ENCODE measurements at places on chromosomes 12 and 14.

- peaks cover 10% of the 10 kb centered on the region for H3K36me3 ChIP-seq
- DNase-seq, result no peak
- H3K4me3 ChIP-seq, result no peak overlapping the region
- no peaks in the 10 kb centered on the region for H3K27me3 ChIP-seq
Measured at GRCh38 chr14:35262436-35262835, 29.7 kb upstream of the PSMA6 start.

DNA sequence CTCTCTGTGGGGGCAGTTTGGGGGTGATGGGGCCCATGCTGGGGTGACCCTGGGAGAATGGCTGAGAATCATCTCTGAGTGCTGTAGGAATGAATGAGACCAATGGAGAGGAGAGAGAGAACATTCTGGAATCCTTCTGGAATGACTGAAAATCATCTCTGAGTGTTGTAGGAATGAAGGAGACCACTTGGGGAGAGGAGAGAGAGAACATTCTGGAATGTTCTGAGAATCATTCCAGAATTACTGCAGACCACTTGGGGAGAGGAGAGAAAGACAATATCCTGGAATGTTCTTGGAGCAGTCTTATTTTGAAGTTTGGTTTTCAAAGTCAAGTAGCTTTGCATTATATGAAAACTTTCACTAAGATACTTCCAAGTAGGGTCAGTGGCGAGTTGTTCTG is 64.3 kb downstream of the ZNF664 start:
- no peaks in the 10 kb centered on the region for H3K27me3 ChIP-seq
- H3K36me3 ChIP-seq, result no peaks in the 10 kb centered on the region
- H3K4me1 ChIP-seq, result peaks cover 32% of the 10 kb centered on the region
- peak overlapping the region; percentile 85 for H3K27ac ChIP-seq

DNA sequence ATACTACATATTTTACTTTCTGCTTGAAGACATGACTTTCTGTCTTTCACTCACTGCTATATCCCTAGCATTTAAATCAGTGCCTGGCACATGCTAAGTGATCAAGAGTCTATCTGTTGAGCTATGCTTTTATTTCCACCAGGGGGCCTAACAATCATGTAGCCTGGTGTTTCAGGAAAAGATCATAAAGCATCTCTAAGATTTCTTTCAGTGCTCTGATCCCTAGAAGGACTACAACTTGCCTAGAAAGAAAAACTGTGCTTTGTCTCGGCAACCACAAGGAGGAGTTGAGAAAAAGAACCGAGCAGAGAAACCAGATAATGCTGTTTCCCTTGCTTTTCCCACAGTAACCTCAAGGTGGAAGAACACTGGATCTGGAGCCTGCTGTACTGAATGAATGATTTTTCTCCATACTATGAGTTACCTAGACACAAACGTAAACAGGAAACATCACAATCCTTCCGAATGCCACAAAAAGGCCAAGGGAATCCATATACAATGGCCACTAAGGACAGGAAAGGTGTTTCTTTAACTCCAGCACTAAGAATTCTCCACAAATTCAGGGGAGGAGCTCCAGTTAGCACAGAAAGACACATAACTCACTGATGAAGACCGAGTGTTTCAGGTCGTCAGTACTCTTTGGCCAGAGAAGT is 1.2 kb downstream of the CRY1 start:
- H3K4me1 ChIP-seq, result peaks cover 4% of the 10 kb centered on the region
- H3K36me3 ChIP-seq, result no peaks in the 10 kb centered on the region
- peak overlapping the region; percentile 91 for H3K27ac ChIP-seq
- peak overlapping the region; percentile 76 for H3K4me3 ChIP-seq
- H3K27me3 ChIP-seq, result no peaks in the 10 kb centered on the region

GRCh38 chr14:29627137-29627536 is 300.5 kb downstream of the PRKD1 start:
- H3K4me1 ChIP-seq, result no peaks in the 10 kb centered on the region
- DNase-seq, result no peak
- no peak overlapping the region for H3K27ac ChIP-seq
- no peaks in the 10 kb centered on the region for H3K27me3 ChIP-seq

- DNase-seq, result no peak
- H3K27me3 ChIP-seq, result no peaks in the 10 kb centered on the region
- no peak overlapping the region for H3K4me3 ChIP-seq
- no peaks in the 10 kb centered on the region for H3K36me3 ChIP-seq
- H3K27ac ChIP-seq, result no peak overlapping the region
- H3K4me1 ChIP-seq, result peaks cover 10% of the 10 kb centered on the region
Measured at GRCh38 chr12:42962384-42962783, 372.8 kb upstream of the PRICKLE1 start.

- DNase-seq, result no peak
- H3K27me3 ChIP-seq, result no peaks in the 10 kb centered on the region
- no peaks in the 10 kb centered on the region for H3K36me3 ChIP-seq
Measured at GRCh38 chr14:54579621-54580020, 12.7 kb downstream of the SAMD4A start.

GRCh38 chr12:13368971-13369370 is 172.4 kb downstream of the EMP1 start:
- no peak overlapping the region for H3K4me3 ChIP-seq
- no peak overlapping the region for H3K27ac ChIP-seq
- no peak for DNase-seq
- no peaks in the 10 kb centered on the region for H3K36me3 ChIP-seq

DNA sequence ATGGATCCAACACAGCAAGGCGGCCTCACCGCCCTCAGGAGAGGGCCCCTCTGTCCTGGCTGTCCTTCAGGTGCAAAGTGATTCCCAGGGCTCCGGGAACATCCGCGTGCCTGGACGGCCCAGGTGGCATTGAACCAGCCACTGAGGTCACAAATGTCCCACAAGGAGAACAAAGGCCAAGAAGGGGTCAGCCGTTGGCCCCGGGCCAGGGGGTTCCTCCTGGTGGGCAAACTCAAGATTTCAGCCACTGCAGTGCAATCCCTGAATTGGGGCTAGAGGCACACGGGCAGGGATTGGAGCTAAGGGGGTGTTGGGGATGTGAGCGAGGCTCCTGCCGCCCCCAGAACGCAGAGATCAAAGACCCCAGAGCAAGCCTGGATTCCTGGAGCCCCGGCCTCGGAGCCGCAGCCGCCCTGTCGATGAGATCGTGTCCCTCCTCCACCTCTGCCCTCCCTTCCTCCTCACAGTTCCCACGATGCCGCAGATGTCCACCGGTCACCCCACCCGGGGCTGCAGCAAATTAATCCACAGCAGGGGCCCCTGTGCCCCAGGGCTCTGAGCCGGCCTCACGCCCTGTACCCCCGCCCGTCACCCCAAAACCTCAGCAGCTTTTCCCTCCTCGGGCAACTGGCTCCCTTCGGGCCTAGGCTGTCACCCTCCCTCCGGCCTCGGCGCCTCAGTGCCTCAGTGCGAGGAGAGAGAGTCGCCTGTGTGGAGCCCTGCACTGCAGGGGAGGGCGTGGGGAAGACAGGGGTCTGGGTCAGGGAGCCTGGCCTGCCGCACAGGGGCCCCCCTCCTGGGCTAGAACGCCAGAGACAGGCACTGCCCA is 56.7 kb upstream of the GALNT9 start:
- no peak overlapping the region for H3K27ac ChIP-seq
- no peaks in the 10 kb centered on the region for H3K36me3 ChIP-seq
- H3K27me3 ChIP-seq, result no peaks in the 10 kb centered on the region
- DNase-seq, result no peak
- H3K4me3 ChIP-seq, result no peak overlapping the region

- no peaks in the 10 kb centered on the region for H3K4me1 ChIP-seq
- H3K27me3 ChIP-seq, result peaks cover 3% of the 10 kb centered on the region
- DNase-seq, result no peak
- no peak overlapping the region for H3K27ac ChIP-seq
Measured at GRCh38 chr12:51635346-51635745, 44.3 kb downstream of the SCN8A start.

GRCh38 chr12:47947341-47947740 is 16.1 kb upstream of the TMEM106C start:
- peak; percentile 53 for DNase-seq
- H3K4me3 ChIP-seq, result no peak overlapping the region
- H3K27ac ChIP-seq, result no peak overlapping the region
- peaks cover 14% of the 10 kb centered on the region for H3K4me1 ChIP-seq

DNA sequence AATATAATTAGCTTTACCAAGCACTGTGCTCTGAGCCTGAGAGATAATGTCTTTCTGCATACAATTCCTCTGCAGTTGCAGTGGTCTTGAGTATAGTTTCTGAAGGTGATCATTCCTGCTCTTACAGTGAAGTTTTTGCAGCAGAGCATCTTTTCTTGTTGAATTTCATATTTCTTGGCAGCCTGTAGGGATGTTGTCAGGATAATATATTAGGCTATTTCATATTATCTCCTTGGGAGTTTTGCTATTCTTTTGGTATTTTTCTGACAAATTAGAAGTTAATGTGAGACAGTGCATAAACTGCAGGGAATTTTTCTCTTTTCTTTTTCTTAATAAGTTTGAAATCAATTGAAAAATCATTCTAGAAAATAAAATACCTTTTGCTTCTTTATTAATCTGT is 1502.6 kb upstream of the FLRT2 start:
- peaks cover 2% of the 10 kb centered on the region for H3K4me1 ChIP-seq
- no peak for DNase-seq
- no peak overlapping the region for H3K4me3 ChIP-seq
- no peaks in the 10 kb centered on the region for H3K27me3 ChIP-seq

DNA sequence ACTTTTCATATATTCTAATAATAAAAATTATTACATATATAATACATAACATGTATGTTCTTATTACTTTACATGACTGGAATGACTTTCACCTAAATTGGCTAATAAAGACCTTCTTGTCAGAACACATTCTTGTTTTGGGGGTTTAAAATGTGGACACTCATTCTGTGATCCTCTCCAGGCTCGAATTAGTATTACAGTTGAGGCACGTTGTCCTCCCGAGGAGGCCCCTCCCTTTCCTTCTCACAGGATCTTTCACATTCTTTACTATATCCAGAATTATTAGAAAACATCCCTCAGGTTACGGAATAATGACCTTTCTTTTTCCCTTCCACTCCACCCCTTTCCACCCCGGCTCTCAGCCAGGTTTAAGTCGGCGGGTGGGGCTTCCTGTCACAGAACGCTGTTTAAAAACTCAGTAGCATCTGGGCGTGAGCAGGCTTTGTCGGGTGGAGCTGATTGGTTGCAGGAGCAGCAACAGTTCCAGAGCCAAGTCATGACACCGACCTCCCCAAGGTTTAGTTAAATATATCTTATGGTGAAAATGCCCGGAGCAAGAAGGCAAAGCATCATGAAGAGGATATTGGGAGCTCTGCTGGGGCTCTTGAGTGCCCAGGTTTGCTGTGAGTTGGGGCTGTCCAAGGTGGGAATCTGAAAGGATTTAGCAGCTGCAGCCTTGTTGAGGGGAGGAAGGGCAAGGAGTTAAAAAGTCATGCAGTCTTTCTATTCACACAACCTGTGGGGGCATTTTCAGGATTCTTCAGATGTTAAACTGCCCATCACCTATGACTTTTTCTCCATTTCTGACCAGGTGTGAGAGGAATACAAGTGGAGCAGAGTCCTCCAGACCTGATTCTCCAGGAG is 396.7 kb upstream of the OR4E1 start:
- H3K4me1 ChIP-seq, result no peaks in the 10 kb centered on the region
- H3K27me3 ChIP-seq, result no peaks in the 10 kb centered on the region
- no peak overlapping the region for H3K27ac ChIP-seq
- no peak for DNase-seq
- no peak overlapping the region for H3K4me3 ChIP-seq
- no peaks in the 10 kb centered on the region for H3K36me3 ChIP-seq

DNA sequence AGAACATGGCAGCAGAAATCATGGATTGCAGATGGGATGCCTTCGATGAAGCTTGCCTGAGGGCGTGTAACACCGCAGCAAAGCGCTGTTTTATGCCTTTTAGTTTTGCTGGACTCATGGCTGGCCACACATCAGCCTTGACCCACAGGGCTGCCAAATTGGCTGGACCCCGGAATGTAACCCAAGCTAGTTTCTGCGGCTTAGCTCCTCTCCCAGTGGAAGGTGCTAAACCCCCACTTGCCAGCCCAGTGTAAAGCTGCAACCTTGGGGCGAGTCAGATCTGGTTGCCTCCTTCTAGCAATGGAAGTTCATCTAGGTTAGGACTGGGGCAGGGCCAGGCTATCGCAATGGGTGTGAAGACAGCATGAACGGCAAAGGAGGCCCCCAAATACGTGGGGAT is 38.3 kb downstream of the MEG3 start:
- H3K36me3 ChIP-seq, result peaks cover 87% of the 10 kb centered on the region
- H3K27ac ChIP-seq, result no peak overlapping the region
- no peaks in the 10 kb centered on the region for H3K27me3 ChIP-seq
- DNase-seq, result no peak
- H3K4me3 ChIP-seq, result no peak overlapping the region

DNA sequence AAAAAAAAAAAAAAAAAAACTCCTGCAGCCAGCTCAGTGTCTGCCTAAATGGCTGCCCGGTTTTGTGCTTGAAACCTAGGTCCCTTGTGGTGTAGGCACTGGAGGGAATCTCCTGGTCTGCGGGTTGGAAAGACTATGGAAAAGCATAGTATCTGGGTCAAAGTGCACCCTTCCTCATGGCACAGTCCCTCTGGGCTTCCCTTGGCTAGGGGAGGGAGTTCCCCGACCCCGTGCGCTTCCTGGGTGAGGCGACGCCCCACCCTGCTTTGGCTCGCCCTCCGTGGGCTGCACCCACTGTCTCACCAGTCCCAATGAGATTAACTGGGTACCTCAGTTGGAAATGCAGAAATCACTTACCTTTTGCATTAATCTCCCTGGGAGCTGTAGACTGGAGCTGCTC is 14.3 kb downstream of the PTCSC3 start:
- no peaks in the 10 kb centered on the region for H3K36me3 ChIP-seq
- peaks cover 4% of the 10 kb centered on the region for H3K27me3 ChIP-seq

DNA sequence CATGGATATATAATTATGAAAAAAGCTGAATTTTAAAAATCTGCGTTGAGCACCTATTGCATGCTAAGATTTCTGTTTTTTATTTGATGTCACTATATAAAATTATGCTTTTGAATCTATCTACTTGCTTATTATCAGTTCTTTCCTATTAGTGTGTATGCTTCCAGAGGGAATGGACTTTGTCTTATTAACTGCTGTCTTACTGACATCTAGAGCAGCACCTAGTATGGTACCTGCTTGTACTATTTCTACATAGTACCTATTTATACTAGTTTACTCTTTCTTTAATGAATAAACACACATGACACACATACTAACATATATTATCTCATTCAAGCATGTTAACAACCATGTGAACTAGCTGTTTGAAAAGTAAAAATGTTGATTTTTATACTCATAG is 38.6 kb upstream of the PIK3C2G start:
- no peak overlapping the region for H3K4me3 ChIP-seq
- no peaks in the 10 kb centered on the region for H3K27me3 ChIP-seq
- H3K36me3 ChIP-seq, result no peaks in the 10 kb centered on the region
- H3K27ac ChIP-seq, result no peak overlapping the region

DNA sequence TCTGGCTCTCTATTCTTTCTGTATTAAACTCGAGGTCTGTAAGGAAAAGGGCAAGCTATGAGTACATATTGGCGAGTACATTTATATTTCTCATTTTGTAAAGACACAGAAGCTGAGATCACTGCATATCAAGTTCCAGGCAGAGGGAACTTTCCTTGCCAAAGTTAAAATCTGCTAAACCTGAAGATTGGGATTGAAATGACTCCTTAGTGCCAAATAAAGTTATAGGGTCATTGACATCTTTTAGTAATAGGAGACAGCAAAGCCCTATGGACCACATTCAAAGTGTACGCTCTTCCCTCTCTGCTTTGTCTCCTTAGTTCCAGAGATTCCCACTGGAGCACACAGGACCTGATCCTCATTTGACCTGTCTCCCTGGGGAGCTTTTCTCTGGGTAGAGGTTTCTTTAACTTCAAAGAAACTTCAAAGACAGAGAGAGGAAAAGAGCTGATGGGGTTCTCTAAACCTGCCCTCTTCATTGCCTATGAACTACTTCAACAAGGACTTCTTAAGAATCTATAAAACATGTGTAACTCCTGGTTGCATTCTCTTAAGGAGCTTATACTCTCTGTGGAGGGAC is 42.6 kb upstream of the PTPRR start:
- no peak overlapping the region for H3K27ac ChIP-seq
- no peaks in the 10 kb centered on the region for H3K36me3 ChIP-seq
- DNase-seq, result no peak

Data from SJCRH30 (cell line).